ENCODE measurements at places on chromosomes 1 and 21.

- no peak for DNase-seq
These were observed 123.6 kb upstream of the KCNJ15 start for GRCh38 chr21:38133240-38133639.

DNA sequence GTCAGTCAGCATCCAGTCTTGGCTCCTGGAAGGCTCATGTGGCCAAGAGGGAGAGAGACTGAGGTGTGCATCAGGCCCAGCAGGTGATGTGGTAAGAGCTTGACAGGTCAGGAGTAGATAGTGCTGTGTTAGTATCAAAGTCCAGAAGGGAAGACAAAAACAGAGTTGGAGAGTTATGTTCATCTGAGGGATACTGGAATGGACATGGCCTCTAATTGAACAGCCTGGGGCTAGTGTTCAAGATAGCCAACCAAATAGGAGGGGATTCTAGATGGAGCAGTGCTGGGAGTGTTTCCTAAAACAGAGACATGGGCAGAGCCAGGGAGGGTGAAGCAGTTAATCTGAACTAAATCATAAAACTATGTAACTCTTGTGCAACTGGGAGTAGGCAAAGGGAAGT lies 120.7 kb upstream of the MARK1 start:
- DNase-seq, result no peak

- no peak for DNase-seq
These were observed 1423.1 kb downstream of the AMY1C start for GRCh38 chr1:105172788-105173187.

GRCh38 chr1:109763646-109764415 lies at the start of gene EPS8L3:
TSS of gene EPS8L3 (minus strand) at chr1:109763923. CDS start at chr1:109761749, 2,174 bp downstream.
- no peak for DNase-seq

DNA sequence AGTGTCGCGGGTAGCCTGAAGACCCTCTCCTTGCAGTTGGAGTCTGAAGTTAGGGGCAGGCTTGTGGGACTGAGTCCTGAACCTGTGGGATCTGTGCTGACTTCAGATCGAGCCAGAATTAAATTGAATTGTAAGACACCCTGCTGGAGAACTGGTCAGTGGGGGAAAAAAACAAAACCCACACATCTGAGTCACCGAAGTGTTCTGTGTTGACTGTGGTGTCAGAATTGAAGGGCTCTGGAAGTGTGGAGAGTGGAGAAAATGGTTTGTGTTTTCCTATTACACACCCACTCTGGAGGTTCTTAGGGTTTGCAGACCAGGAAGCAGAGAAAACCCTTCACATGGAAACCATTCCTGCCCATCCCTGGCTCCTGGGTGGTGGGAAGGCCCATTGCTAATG lies 209.5 kb upstream of the GALNT2 start:
- no peak for DNase-seq

GRCh38 chr1:92538048-92538412 lies 51.3 kb upstream of the GFI1 start:
- no peak for DNase-seq

DNA sequence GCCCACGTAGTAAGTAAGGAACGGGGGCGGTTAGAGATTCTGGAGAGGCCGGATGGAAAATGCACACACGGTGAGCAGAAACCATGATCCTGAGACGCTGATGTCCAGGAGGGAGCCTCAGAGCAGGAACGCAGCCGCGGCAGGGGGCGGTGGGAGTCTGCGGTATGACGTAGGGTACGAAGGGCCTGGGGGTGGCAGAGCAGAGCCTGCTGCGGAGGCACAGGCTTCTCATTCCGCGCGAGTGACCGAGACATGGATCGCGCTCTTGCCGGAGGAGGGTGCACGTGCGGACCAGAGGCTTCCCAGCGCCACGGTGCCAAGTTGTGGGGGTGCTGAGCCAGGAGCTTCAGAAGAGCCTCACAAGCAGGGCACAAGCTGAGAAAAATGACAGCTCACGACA lies 176.2 kb downstream of the KIF26B start:
- no peak for DNase-seq

GRCh38 chr1:24107462-24108138 lies 4.3 kb downstream of the MYOM3 start:
- DNase-seq, result no peak

DNA sequence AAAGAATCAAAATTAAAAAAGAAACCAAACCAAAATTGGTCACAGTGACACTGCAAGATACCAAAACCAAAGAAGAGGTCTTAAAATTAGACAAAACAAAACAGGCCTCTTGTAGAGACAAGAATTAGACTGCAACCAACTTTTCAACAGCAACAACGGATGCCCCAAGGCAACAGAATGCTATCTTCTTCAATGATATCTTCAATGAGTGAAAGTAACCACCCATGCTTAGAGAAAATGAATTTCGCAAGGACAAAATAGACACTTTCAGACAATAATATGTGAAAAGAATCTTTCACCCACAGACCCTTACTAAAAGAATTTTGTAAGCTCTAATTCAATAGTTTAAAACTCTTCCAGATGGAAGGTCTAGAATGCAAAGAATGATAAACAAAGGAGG lies 41.7 kb downstream of the USP48 start:
- DNase-seq, result no peak

DNA sequence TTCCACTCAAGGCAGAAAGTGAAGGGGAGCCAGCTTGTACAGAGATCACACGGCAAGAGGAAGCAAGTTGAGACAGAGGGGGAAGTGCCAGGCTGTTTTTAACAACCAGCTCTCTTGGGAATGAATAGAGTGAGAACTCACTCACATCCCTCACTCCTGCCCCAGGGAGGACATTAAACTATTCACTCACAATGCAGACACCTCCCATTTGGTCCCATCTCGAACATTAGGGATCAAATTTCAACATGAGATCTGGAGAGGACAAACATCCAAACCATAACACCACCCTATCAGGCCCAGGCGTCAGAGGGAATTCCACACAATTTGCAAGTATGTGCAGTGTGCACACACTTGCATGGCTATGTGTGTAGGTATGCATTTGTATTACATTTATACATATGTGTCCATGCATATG lies 62.7 kb downstream of the DMAP1 start:
- DNase-seq, result no peak

DNA sequence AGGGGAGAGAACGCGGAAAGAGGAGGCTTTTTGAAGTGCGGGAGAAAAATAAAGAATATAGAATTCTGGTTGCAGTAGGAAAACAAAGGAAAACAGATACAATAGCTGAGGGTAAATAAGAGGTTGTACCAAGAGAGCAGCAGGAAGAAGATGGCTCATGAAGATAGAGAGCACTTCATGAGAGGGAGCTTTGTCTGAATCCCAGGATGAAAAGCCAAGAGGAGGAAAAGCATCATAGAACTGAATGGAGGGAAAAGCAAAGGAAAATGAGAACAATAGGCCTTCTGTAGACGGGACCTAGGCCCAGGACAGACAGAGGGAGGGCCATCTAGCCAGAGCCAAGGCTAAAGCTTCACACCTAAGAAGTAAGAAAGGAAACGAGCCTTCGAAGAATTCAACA lies 49.5 kb downstream of the ATP6V1G3 start:
- DNase-seq, result no peak

GRCh38 chr1:32600034-32600433 lies 50.3 kb downstream of the ZBTB8OS start:
- no peak for DNase-seq

- no peak for DNase-seq
These were observed 218.3 kb downstream of the LRRIQ3 start for GRCh38 chr1:73979684-73980083.

DNA sequence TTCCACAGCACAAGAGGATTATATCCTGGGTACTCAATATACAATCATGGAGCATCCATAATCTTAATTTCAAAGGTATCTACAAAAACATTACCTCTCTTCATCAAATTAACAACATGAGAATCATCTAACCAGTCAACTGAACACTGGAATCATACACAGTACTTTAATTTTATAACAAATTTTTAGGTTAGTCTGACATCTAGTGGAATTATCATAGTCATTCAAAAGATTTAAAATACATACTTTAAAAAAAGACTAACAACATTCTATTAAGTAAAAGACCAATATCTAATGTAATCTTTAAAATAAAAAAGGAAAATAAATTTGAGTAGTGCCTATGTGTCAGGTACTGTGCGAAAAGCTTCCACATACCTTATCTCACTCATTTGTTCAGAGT lies 16.8 kb upstream of the SH3GLB1 start:
- DNase-seq, result no peak

DNA sequence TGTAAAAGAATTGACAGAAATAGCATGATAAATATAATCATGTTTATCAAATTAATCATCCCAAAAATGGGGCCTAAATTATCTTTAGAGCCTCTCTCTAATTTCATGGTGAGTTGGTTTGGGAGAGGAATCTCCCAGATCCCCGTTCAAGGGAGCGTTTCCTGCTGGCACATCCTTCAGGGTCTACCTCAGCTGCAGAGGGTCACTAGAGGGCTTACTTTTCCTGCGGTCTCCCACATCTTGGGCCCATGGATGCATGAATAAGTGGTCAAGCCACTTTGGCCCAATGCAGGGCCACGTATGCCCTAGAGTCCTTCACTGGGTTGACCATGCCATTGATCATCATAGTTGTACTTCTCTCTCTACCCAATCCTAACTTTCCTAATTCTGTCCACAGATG lies 164.1 kb downstream of the USP25 start:
- no peak for DNase-seq

GRCh38 chr1:234874291-234875288 lies 254.0 kb downstream of the TOMM20 start:
- no peak for DNase-seq

DNA sequence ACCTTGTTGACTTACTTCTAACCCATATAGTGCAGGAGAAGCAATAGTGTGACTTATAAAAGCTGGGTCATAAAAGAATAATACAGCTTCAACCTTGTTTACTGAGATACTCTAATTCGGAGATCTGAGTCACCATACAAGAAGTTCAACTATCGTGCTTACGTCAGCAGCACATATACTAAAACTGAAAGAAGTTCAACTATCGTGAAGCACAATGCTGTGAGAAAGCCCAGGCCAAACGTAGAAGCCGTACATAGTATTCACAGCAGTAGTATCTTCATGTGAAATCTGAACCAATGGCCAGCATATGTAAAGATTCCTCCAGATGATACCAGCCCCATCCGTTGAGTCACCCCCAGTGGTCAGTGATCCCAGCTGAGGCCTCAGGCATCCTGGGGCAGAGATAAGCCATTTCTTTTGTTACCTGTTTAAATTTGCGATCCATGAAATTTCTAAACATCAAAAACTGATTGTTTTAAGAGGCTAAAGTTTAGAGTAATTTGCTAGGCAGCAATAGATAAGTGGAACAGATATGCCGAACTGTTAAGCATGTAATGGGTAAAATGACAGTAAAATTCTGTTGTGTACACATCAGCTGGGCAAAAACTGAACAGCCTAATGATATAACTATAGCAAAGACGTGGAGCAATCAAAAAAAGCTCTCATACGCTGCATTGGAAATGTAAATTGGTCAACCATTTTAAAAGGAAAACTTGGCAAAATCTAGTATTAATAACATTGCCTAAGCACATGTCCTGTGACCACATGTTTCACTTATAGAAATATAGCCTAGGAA lies 53.9 kb upstream of the SAMD13 start:
- no peak for DNase-seq

DNA sequence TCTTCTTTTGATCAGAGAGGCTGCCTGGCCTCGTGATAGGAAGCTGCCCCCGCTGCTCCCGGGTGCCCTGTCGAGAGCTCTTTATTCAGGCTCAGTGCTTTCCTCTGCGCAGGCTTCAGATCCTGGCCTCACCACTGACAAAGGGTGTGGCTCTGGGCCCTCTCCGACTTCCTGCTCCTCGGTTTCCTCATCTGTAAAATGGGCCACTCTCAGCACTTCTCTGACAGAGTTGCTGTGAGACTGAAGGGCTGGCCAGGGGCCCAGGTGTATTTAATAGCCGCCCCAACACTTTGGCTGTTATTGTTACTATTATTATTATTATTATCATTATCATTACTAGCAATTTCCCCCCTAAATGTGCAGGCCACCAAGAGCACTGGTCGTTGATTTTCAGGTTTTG lies 61.0 kb upstream of the EFHD2 start:
- no peak for DNase-seq

DNA sequence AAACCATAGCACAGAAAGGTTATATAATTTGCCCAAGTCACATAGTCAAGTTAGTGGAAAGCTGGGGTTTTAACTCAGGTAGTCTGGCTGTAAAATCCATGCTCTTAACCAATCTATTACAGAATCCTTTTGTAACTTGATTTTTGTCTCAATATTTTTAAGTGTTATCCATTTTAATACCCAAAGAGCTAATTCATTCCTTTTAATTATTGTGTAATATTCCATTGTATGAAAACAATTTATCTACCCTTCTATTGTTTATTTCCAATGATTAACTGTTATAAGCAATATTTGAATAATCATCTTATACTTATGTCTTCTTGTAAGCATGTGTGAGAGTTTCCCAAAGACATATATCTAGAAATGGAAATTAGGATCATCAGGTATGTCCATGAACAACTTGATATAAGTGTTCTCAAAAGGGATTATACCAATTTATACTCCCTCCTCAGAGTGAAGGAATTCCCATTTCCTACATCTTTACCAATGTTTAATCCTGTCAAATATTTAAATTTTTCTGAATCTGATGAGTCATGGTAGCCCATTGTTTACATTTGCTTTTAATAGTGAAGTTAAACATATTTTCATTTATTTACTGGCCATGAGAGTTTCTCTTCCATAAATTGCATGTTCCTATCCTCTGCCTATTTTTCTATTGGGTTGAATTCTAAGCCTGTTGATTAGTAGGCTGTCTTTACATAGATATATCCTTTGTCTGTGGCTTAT lies 13.9 kb downstream of the TEX50 start:
- DNase-seq, result no peak

DNA sequence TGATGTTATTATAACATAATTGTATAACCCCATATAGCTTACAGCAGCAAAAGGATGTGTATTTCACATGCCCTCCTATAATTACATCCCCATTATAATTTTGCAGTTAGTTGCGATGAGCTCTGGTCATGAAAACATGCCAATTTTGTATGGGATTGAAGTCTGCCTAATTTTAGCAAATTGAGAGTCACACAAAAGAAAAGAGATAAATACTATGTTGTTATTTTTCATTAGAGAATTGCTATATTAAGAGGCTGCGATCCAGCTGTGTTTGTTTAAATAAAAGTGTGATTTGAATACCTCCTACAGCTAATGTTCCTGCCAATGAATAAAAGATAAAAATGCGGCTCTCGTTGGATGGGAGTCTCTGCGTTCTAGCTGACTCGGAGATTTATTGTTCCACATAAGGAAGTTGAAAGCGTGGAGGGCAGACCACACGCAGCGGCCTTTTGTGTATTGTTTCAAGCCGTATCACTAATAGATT lies 461.0 kb upstream of the NFIA start:
- no peak for DNase-seq

DNA sequence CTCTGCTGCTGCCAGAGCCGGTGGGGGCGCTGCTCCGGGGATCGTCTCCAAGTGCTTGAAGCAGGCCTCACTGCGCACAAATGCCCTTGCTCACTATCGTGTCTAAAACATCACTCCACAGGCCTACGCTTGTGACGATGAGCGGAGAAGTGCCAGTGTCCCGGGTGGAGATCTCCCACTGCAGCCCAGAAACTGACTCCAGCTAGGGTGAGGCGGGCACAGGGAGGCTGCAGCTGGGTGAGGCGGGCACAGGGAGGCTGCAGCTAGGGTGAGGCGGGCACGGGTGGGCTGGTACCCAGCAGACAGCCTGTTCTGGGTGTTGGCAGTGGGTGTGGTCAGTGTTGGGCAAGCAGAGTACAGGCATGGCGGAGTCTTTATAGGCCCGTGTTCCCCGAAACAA lies 22.7 kb upstream of the PDXK start:
- DNase-seq, result no peak

GRCh38 chr21:28805885-28806284 lies 186.8 kb downstream of the LTN1 start:
- DNase-seq, result no peak
